Naive thymus-derived CD4-positive, alpha-beta T cell (primary cell): ENCODE measurements at places on chromosomes 12 and 14. TPM values are rescaled to one million over a fixed set of nuclear protein-coding genes. Genes with fewer than 3 reads are reported as not detected.

The INTS13 gene
- 25.8 TPM for polyA plus RNA-seq

The KIF21A gene
- 1.7 TPM for polyA plus RNA-seq

The LMNTD1 gene
- polyA plus RNA-seq, result not detected

The TCL1B gene
- polyA plus RNA-seq, result not detected

The CCER1 gene
- not detected for polyA plus RNA-seq

- no peak overlapping the region for H3K27ac ChIP-seq
- no peaks in the 10 kb centered on the region for H3K4me1 ChIP-seq
- no peak for DNase-seq
- H3K27me3 ChIP-seq, result no peaks in the 10 kb centered on the region
- H3K36me3 ChIP-seq, result no peaks in the 10 kb centered on the region
Observed at GRCh38 chr12:99388671-99389195, 258.8 kb upstream of the GARIN6 start.

GRCh38 chr14:53462931-53463778, 310.0 kb upstream of the DDHD1 start:
- H3K27ac ChIP-seq, result no peak overlapping the region
- no peaks in the 10 kb centered on the region for H3K36me3 ChIP-seq
- no peaks in the 10 kb centered on the region for H3K27me3 ChIP-seq
- H3K4me3 ChIP-seq, result no peak overlapping the region
- DNase-seq, result no peak

DNA sequence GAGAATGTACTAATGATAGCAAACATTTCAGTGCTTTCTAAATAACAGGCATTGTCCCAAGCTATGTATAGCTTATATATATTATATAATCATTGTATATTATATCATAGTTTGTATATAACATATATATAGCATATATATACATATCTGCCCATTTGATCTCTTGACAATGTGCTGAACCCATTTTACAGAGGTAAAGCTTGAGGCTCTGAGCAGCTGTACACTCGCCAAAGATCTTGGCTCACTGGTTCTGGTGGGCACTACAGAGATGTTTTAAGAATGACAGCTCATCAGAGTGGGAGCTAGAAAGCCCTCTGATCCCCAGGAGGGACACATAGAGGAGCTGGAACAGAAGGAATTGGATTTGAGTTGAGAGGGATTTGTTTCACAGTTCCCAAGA, 68.2 kb upstream of the ACTN1 start:
- DNase-seq, result no peak
- no peaks in the 10 kb centered on the region for H3K4me1 ChIP-seq
- H3K36me3 ChIP-seq, result no peaks in the 10 kb centered on the region
- H3K4me3 ChIP-seq, result no peak overlapping the region

- H3K27me3 ChIP-seq, result no peaks in the 10 kb centered on the region
- H3K27ac ChIP-seq, result no peak overlapping the region
- H3K36me3 ChIP-seq, result no peaks in the 10 kb centered on the region
- DNase-seq, result no peak
- no peaks in the 10 kb centered on the region for H3K4me1 ChIP-seq
Observed at GRCh38 chr14:60317609-60318008, 68.6 kb downstream of the PPM1A start.

GRCh38 chr12:110906516-110906915, 13.9 kb downstream of the MYL2 start:
- H3K27me3 ChIP-seq, result no peaks in the 10 kb centered on the region
- H3K36me3 ChIP-seq, result no peaks in the 10 kb centered on the region
- no peak overlapping the region for H3K4me3 ChIP-seq
- no peak overlapping the region for H3K27ac ChIP-seq
- no peaks in the 10 kb centered on the region for H3K4me1 ChIP-seq
- DNase-seq, result no peak

DNA sequence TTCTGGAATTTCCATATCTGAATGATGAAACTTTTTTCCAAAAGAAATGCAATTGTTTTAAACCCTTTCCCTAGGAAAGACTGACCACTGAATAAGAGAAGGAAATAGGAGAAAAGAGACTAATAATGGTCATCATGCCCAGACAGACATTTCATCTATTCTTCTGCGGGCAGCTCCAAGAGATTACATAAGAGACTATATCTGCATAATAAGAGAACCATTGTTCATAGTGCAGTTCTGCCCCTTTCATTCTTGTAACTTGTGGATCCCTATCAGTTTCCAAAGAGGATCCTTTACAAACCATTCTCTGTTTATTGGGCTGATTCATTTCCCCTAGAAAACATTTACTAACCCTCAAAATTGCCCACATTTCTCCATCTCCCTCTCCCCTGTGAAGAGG, 197.8 kb downstream of the FSCB start:
- H3K27ac ChIP-seq, result no peak overlapping the region
- H3K4me1 ChIP-seq, result no peaks in the 10 kb centered on the region
- H3K27me3 ChIP-seq, result no peaks in the 10 kb centered on the region
- H3K4me3 ChIP-seq, result no peak overlapping the region
- no peaks in the 10 kb centered on the region for H3K36me3 ChIP-seq

DNA sequence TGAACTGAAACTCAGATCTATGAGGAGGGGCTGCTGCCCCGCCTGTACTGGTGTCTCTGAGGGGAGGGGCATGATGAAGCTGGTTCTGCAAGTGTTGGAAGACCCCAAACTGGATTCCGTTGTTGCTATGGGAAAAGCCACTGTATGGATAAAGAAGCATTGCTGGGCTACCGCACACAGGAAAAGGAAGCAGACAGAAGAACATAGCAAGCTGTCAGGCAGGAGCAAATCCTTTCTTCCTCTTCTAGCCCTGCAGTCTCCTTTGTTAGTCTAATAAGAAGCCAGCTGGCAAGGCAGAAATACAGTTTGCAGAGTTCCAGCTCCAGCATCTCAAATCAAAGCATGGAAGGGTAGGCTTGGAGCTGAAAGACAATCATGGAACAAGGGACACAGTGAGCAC, 26.3 kb upstream of the NR1H4 start:
- no peak overlapping the region for H3K27ac ChIP-seq
- H3K4me3 ChIP-seq, result no peak overlapping the region
- no peaks in the 10 kb centered on the region for H3K4me1 ChIP-seq
- H3K27me3 ChIP-seq, result no peaks in the 10 kb centered on the region

DNA sequence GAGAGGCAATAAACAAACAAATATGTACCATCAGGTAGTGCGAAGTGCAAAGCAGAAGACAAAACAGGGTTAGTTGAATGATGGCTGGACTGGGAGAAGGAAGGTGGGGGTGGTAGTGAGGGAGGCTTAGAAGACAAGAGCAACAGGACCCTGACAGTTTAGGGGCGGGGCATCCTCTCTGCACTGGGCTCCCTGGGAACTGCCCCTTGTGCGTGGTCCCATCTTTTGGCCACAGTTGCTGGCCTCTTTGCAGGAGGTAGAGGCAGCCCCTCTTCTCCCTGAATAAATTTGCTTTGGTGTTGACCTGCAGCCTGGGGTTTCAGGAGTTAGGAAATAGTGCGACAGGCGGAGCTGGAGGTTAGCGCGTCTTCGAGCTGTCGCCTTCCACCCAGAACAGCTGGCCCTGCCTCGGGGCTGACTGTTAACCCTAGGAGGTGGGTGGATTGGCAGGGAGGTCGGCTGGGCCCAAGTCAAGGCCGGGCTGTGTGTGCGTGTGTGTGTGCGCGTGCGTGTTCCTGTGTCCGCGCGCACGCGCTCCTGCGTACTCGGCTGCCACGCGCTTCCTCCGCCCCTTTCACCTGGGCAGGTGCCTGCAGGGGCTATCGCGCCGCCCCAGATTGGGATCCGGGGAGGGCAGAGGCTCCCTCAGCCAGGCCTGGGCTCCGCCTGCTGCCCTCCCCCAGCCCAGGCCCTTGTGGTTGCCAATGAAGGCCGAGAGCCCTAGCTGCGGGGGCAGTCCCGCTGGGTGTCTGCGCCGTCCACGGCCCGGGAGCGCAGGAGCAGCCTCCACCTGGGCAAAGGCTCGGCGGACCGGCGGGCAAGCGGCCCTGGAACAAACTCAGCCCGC, 180.8 kb downstream of the ADCK1 start:
- no peak for DNase-seq
- H3K27ac ChIP-seq, result no peak overlapping the region
- no peaks in the 10 kb centered on the region for H3K27me3 ChIP-seq
- H3K36me3 ChIP-seq, result no peaks in the 10 kb centered on the region
- no peak overlapping the region for H3K4me3 ChIP-seq
